ENCODE measurements at places on chromosomes 1 and 21.

GRCh38 chr1:14520514-14521163 is 77.8 kb upstream of the KAZN start:
- DNase-seq, result no peak

- DNase-seq, result no peak
Observed at GRCh38 chr1:78526496-78526895, 35.7 kb downstream of the PTGFR start.

- DNase-seq, result peak; percentile 34
Observed at GRCh38 chr1:31064718-31065309, 703 bp downstream of the PUM1 start.

GRCh38 chr1:221164951-221165838 is 286.0 kb downstream of the HLX start:
- no peak for DNase-seq

- DNase-seq, result no peak
Observed at GRCh38 chr1:9321480-9321849, 28.8 kb downstream of the SPSB1 start.

DNA sequence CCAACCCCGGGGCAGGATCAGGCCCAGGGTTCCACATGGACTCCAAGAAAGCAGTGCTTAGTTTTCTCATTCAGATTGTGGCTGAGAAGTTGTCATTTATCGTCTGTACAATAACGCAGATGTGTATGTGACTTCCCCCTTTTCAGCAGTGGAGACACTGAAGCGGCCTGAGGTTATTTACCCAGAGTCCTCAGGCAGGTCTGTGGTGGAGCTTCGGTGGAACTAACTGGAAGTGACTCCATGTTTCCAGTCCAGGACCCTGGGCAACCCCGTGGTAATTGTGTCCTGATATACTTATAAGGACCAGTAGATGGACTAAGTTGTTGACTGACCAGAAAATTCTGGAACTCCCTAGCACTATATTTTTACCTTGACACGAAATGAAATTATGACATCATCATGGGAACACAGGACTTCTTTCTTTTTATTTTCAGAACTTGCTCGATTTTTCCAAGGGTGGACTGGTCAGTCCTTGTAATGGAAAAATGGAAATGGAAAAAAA is 1.0 kb upstream of the IER5 start:
- DNase-seq, result peak; percentile 30

GRCh38 chr1:31238612-31238985 is 1.1 kb downstream of the NKAIN1 start:
- no peak for DNase-seq

DNA sequence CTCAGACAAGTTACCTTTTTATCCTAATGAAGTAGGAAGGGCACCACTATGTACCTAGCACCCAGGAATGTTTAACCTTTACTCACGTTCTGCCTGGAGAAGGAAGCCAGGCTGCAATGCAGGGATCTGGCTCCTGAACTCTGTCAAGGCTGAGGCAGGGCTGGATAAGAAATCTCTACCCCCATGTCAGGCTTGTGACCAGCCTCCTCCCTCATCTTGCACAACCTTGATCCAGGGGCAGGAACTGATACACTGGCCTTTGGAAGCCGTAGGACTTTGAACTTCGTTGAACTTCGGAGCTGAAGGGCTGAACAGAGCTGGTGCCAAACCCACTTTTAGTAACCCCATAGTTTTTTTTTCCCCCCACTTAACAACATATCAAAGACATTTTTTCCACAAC is 8.0 kb upstream of the AKR1A1 start:
- DNase-seq, result no peak

DNA sequence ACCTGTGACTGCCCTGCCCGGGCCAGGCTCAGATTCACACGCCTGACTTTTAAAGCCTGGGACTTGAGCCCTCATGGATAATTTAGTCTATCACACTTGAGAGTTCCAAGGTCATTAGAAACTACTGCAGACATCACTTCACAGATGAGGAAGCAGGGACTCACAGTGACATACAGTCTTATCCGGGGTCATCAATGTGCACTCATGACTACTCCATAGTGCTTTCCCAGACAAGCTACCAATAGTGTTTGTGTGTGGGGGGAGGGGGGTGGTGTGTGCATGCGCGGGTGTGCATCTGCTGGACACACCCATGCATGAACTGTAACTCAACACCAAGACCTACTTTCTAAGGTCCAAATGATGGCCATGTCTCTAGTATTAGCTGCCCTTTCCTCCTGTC is 16.1 kb upstream of the SLC5A9 start:
- no peak for DNase-seq

DNA sequence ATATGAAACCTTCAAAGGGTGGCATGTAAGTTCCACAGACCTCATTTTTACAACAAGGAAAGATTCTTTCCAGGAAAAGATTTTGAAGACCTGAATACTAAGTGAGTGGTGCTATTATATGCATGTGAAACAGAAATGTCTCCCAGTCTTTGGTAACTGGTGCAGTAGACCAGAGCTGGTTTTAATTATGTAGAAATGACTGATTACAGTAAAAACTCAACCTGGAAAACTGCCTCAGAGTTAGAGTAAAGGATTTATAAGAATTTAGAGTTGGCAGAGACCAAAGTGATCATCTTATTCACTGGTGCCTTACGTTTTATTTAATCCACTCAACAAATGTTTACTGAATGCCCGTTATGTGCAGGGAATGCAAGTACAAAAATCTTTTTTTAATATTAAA is 30.2 kb upstream of the LRRC8D start:
- no peak for DNase-seq

DNA sequence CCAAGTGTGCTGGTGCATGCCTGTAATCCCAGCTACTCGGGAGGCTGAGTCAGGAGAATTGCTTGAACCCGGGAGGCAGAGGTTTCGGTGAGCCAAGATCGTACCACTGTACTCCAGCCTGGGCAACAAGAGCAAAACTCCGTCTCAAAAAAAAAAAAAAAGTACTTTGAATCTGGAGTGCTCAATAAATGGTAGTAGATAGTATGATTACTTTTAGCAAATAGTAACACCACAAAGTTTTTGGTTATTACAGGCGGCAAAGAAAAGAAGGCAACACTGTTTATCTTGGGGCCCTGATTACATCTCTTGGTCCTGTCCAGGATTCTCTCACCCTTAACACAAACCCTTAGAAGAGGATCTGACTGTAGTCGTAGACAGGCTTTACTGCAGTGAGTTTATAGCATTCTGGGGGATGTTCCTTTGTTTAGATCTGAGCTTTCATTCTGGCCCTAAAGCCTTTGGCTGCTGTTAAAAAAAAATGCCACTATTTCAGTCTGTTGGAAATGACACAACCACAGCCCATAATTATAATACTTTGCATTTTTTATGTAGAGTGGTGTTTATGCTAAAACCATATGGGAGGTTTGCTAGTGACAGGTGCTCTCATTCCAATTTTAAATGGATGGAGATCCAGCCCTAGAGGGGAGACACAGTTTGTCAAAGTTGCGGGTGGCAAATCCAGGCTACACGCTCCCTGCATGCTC is 79.7 kb upstream of the SLC2A1 start:
- DNase-seq, result no peak

GRCh38 chr1:19260211-19261138 is 8.9 kb downstream of the MRTO4 start:
- DNase-seq, result no peak

GRCh38 chr1:208551024-208551423 is 306.8 kb upstream of the PLXNA2 start:
- DNase-seq, result no peak

DNA sequence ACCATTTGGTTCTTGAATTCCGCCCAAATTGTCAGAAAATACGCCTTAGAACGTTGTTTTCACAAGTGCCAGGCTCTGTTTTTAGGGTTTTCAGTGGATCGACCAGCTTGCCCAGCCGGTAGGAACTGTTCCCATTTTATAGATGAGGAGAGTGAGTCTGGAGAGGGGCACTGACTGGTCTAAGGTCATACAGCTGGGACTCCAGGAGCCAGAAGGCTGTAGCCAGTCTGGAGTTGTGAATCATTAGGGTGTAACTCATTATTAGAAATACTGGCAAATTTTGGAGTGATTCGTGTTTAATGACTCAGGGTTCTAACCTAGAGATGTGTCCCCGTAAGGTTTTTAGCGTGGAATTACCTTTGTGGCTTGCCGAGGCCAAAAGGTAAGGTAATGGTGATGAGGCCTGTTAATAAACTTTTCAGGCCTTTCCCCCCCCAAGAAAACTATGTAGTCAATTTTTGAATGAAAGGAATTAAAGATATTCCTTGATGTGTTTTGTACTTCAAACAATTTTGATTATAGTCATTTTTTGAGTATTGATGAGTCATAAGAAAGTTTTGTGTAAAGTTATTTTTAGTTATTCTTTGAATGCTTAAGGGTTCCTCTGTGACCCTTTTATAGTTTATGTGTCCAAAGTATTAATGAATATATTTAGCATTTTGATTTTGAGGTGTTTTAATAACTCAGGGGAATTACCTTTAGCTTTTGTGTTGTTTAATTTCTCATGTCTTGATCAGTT is 2.1 kb downstream of the DYRK1A start:
- DNase-seq, result no peak

DNA sequence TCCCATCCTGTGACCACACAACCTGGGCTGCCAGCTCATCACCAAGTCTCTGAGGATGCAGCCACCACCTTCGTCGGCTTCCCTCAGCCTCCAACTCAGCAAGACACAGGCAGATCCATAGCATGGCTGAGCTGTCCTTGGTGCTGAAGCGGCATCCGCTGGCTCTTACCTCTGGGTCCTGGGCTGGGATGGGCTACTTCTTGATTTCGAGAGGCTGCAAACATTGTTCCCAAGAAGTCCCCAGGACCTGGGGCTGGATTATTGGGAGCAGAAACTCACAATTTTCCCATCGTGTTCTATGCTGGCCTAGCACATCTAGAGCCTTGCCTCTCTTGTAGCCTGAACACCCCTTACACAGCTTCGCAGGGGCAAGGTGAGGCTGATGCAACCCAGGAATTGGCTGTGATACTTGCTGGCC is 24.9 kb upstream of the C1QA start:
- peak; percentile 40 for DNase-seq

GRCh38 chr1:46401154-46401913 is 7.2 kb downstream of the FAAH start:
- DNase-seq, result no peak

DNA sequence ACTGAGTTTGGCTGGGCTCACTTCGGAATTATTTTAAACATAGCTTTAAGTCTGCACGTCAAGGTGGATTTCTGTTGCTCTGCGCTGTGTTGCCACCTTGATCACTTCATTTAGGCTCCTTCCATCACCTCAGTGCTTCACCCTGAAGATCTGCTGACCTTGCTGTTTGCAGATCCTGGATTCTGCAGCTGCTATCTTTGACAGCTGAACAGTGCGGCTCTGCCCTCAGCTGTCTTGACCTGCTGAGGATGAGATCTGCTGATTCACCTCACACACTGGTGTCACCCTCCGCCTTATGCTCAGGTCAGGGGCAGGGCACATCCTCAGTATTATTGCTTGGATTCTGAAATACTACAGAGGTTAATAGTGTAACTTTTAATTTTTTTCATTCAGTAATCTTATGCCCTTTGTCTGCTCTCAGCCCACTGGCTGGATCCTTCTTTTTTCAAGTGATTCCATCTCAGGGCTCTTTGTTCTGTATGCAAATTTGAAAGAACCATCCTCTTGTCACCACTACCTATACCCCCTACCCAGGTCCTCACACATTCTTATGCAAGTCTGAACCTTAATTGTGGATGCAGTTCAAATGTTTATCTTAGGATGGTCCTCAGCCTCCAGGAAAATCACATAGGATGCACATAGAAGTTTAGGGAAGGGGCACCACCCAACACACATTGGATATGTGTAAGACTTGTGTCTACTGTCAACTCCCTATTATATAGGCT is 364.0 kb downstream of the OLFM3 start:
- DNase-seq, result peak; percentile 73

GRCh38 chr1:226405411-226405988 is 2.4 kb downstream of the PARP1 start:
- peak; percentile 72 for DNase-seq

DNA sequence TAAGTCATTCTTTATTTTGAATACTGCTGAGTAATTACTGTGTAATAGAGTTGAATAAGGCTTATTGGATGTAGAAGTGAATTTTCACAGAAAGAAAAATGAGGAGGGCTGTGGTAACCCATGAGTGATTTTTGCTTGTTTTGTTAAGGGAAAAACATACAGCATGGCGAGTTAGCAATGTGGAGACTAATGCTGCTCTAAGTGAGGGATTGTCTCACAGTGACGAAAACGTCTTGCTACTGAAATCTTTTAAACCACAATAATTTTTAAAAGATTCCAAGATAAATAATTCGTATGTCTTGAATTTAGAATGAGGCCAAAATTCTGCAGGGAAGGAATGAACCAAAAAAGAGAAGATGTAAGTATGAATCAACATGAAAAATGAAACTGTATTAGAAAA is 16.2 kb upstream of the PLA2G4A start:
- DNase-seq, result no peak

- no peak for DNase-seq
Observed at GRCh38 chr1:37915476-37916093, 31.3 kb downstream of the INPP5B start.

DNA sequence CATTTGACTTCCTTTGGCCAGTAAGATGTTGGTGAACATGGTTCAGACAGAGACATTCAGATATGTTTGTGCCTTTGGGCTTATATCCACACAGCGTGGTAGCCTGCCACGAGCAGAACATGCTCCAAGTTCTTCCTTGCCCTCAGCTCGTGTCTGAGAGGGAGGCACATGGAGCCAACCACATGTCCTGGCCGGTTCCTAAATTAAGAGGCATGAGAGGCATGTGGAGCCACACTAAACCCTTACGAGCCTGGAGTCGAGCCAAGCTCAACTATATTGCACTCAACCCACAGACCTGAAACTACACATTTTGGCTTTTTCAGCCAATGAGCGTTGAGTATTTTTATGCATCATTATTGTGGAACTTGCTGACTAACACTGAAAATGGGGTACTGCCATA is 133.7 kb upstream of the KCNK1 start:
- no peak for DNase-seq

DNA sequence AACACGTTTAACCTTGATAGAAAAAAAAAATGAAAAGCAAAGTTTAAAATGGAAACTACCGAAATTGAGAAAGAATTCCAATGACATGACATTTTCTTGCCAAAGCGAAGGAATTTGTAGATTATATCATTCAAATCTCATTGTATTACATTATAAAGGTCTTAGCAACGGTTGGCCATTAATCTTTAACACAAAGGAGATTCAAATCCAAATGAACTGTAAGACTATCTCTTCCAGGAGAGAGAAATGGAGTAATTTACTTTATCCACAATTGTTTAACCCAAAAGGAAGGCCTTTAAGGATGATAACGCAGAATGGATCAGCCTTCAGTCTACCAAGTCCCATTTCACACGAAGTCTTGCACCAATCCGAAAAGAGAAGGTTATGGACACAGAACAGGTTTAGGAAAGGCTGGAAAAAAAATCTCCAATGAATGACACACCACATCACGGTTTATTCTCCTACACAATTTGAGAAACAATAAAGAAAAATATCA is 1.5 kb downstream of the ENAH start:
- no peak for DNase-seq

- no peak for DNase-seq
Observed at GRCh38 chr1:111198836-111199235, 1.6 kb downstream of the DENND2D start.

Data from MM.1S (cell line).